ENCODE measurements at places on chromosomes 13 and 19.
A peak's percentile ranks its signal among the peaks of the same experiment; 100 is the strongest.

- no peak for DNase-seq
Observed at GRCh38 chr19:848386-848921, 3.6 kb upstream of the ELANE start.

DNA sequence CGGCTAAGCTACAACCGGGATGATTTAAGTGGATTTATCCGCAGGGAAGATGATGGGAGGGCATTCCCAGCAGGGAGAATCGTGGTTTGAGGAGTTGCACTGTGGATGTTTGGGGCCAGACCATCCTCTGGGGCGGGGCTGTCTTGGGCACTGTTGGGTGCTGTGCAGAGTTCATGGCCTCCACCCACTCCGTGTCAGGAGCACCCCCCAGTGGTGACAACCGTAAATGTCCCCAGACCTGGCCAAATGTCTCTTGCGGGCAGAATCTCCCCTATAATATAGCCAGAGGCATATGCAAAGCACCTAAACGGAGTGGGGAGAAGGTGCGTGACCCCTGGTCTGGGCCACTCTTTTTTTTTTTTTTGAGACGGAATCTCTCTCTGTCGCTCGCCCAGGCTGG lies 40.2 kb downstream of the SMIM24 start:
- peak; percentile 37 for DNase-seq

DNA sequence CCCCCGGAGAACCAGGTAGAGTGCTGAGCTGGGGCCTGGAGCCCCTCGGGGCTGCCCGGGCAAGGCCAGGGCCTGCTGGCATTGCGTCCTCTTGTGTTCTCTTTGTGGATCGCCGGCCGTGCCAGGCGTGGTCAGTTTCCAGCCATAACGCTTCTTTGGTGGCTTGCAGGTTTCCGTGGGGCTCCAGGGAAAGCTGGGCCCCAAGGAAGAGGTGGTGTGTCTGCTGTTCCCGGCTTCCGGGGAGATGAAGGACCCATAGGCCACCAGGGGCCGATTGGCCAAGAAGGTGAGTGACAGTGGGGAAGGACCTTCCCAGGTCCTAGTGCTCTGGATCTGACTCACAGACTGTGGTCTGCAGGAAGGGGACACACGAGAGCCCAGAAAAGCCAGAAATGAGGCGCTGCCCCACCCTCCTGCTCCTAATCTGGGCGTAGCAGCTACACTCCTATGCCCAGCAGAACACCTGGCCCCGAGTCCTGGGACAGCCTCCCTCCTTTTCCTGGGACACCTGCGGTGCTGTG lies 57.5 kb downstream of the RAB20 start:
- no peak for DNase-seq

DNA sequence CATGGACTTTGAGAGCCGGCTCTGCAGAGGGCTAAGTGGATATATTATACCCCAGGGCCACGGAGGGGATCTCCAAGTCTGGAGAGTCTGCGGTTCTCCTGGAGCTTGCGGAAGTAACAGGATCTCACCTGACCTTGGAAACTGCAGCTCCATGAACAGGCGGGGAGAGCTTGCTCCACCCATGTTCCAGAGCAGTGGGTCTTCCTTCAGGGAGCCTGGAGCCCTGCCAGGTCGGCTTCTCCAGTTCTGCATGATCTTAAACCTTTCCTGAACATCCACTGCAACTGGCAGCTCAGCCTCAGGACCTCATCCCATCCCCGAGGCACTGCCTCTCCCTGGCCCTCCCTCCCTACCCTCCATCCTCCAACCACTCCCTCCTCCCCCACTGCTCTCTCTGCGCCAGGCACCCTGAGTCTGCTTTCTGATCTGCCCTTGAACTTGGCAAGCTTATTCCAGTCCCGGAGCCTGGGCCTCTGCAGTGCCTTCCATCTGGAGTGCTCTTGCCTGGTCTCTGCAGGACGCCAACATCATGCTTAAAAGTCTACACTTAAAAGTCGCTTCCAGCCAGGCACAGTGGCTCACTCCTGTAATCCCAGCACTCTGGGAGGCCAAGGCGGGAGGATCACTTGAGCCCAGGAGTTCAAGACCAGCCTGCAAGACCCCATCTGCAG lies 13.2 kb downstream of the ATCAY start:
- DNase-seq = no peak

DNA sequence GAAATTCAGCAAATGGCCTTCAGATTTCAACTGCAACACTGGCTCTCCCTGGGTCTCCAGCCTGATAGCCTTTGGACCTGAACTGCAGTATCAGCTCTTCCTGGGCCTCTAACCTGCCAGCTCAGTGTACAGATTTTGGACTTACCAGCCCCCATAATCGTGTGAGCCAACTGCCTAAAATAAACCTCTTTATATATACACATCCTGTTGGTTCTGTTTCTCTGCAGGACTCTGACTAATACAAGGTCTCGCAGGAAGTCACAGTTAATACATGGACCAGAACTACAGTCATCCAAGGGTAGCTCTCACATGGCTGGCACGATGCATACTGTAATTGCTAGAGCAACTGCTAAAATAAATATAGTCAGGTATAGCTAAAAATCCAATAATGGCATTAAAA lies 85.1 kb downstream of the KATNAL1 start:
- no peak for DNase-seq

DNA sequence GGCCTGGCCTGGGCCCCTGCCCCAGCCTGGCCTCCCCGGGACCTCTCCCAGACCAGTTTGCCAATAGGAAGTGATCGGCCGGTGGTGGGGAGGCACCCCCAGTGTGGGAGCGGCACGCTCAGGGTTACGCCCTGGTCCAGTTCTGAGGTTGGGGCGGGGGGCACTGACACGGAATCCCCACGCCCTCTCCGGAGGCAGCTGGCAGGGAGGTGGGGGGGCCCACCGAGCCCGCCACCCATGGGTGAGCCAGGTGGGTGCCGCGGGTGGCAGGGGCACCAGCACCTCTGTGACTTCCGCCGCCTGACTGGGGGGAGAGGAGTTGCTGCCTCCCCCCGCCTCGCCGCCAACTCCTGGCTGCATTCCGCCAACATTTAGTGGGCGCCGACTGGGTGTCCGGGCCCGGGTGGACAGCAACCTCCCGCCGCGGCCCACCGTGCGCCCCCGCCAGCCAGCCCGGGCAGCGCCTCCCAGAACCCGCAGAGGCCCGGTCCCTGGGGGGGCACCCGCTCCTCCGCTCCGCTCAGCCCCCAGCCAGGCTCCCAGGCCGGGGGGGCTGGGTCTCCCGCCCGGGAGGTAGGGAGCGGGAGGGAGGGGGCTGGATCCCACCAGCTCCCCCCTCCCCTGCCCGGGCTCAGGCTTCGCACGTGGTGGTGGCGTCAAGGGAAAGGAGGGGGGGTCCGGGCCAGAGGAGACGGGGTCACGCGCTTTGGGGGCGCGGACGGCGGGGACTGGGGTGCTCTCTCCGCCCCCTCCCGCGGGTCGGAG lies 2.0 kb downstream of the ZBTB7A start:
- no peak for DNase-seq

DNA sequence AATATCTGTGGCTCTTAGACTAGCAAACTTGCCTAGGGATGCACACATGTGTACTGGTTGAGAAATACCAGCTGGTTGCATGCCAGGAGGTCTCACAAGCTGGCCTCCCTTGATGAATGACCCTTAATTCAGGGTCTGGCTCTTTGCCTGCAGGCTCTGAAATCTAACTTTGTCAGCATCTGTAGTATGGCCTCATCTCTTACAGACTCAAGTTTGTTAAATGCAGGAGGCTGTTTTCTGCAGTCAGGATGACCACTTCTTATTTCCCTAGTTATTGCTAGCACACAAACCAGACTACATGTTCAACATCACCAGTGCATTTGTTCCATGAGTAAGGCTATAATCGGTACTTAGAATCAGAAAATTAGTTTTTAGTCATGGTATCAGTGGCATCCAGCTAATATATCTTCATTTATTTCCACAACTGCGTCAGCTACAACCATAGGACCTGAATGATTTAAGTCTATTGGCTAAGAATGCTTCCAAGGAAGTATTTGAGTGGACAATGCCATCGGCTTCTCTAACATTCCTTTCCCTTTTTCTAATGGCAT lies 23.3 kb upstream of the POSTN start:
- no peak for DNase-seq

DNA sequence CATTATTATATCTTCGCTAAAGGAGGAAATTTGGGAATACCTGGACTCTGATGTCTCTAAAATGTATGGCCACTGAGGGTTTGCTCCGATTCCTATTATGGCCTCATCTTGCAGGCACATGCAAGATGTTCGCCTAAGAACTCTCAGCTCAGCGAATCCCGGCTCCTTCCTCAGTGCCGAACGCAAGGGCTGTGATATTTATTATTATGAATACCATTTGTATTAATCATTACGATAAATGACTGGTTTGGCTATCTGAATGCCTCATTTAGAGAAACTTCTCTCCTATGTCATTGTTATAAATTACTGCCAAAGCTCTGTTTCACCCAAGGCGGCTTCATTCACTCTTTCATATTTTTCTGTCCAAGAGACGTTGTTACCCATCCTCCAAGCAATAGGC lies 369.7 kb upstream of the TSHZ3 start:
- no peak for DNase-seq

DNA sequence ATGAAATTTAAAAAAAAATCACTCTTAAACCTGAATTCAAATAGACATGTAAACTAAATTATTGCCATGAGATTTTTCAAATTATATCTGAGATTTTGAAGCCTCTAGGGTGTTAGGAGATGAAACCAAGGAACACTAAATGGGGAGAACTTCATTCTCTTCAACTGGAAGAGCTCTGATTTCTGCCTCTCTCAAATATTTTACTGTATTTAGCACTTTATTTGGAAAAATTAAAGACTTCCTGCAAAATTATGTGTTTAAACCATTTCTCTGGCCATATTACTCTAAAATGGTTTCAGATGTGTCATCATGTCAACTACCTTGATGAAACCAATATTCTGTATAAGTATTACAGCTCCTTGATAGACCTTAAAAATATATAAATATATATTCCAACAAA lies 1571.6 kb upstream of the PRR20A start:
- no peak for DNase-seq

- no peak for DNase-seq
Observed at GRCh38 chr19:35297922-35298321, 6.0 kb downstream of the MAG start.

Data from stimulated activated CD4-positive, alpha-beta T cell treated with anti-CD3 and anti-CD28 coated beads, TNF-alpha, amount 100 ng/mL, for 1 hour (primary cell).